ENCODE measurements at places on chromosomes 7 and 10.

DNA sequence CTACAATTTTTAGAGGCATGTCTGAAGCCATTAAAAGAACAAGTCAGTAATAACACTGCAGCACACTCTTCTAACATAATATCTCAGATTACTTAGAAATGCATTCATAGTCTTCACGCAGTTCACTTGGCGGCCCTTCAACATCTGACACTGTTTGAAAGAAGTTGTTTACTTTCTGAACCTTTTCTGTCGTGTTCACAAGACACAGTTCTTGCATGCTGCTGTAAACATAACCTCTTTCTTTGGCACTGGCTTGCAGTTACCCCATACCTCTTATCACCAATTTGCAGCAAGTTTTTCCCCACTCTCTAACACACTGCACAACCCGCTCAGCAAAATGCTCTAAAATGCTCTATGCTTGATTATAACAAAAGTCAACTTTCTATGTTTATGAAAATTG, 12.0 kb downstream of the PIP4K2A start:
- no peak for DNase-seq

DNA sequence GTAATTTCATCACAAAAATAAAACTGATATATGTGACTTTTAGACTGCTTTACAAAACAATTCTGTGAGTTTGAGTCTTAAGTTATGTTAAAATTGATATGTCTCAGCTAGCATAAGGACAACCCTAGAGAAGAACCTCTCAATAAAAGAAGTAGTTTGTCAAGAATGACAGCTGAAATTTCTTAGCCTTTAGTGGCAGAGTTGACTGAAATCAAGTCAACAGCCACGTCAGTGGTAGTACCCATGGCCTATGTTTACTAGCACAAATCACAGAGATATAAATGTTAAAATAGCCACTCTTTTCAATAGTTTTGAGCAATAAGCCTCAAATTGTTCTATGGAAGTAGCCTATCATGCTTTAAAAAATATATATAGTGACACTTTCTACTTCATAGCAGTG, 138.9 kb upstream of the FERD3L start:
- no peak for DNase-seq

DNA sequence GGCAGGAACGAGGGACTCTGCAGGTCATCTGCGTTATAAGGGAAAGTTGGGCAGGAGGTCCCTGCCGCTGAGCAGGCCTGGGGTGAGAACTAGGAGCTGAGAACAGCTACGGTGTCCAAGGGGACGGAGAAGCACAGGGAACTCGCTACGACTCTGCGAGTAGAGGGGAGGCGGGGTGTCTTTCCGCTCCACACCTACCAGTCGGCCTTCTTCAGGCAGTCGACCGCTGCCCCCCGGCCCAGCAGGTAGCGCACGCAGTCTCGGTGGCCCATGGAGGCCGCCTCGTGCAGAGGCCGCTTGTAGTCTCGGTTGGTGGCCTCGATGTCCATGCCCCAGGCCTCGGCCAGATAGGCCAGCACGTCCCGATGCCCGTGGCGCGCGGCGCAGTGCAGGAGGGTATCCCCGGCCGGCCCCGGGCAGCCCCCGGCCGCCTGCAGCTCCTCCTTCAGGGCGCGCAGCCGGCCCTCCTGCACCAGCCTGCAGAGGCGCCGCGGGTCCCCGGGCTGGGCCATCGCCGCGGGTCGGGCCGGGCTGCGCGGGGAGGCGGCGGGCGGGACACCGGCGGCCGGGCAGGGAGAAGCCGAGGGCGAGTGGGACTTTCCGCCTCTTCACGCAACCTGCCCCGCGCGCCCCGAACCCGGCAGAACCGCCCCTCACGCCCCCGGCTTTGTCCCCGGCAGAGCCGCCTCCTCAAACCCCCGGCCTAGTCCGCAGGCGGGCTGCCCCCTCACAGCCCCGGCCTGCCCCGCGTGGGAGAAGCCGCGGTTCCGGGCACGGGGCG, 660 bp downstream of the ANKRD16 start:
- peak; percentile 59 for DNase-seq

- DNase-seq = no peak
These were observed 146.6 kb upstream of the RNF32 start for GRCh38 chr7:156493942-156494341.

- peak; percentile 9 for DNase-seq
These were observed 94.4 kb downstream of the WDR37 start for GRCh38 chr10:1150638-1150955.

Measured in activated naive CD4-positive, alpha-beta T cell treated with anti-CD3 and anti-CD28 coated beads, Interleukin-2, amount 50 U/mL, for 72 hours (primary cell).